NCI-H1048 (cell line): ENCODE measurements at places on chromosomes 11 and 22.

- DNase-seq: no peak
Observed at GRCh38 chr11:10496296-10496936, 41.4 kb downstream of the AMPD3 start.

GRCh38 chr11:111549196-111549868 is 8.8 kb downstream of the LAYN start:
- no peak for DNase-seq

GRCh38 chr11:117720061-117720511 is 76.9 kb downstream of the DSCAML1 start:
- no peak for DNase-seq

GRCh38 chr11:95728790-95729189 is 60.8 kb downstream of the FAM76B start:
- DNase-seq: no peak

- DNase-seq: no peak
Observed at GRCh38 chr22:31477329-31477728, 12.3 kb downstream of the EIF4ENIF1 start.

- no peak for DNase-seq
Observed at GRCh38 chr11:2587132-2587930, 112.5 kb downstream of the KCNQ1OT1 start.

DNA sequence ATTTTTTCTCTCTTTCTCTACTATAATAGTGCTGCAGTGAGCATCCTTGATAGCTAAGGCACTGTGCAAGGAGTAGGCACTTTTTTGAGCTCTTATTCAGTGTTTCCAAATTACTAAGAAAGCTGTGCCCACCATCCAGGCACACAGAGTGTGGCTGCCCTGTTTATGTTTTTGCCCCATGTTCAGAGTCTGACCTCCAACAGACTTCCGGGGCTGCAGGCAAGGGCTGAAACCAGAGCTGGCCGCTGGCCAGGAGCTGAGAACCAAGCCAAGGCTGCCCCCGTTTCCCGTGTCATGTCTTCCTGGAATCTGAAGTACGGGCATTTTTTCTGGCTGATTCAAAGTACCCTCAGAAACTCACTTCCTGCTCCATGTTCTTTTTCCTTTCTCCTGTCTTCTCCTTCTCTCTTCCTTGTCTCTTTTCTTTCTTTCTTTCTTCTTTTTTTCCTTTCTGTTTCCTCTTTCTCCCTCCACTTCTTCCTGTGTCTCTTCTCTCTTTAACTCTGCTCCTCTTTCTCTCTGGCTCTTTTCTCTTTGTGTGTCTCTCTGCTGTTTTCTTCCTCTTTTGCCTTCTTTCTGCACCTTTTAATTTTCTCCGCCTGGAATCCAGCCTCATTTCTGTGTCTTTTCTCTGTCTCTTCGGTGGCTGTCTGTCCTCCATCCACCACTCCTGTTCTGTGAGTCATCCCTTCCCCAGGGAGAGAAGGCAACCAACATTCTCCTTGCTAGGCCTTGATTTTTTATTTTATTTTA is 17.0 kb upstream of the KCTD14 start:
- DNase-seq: no peak

DNA sequence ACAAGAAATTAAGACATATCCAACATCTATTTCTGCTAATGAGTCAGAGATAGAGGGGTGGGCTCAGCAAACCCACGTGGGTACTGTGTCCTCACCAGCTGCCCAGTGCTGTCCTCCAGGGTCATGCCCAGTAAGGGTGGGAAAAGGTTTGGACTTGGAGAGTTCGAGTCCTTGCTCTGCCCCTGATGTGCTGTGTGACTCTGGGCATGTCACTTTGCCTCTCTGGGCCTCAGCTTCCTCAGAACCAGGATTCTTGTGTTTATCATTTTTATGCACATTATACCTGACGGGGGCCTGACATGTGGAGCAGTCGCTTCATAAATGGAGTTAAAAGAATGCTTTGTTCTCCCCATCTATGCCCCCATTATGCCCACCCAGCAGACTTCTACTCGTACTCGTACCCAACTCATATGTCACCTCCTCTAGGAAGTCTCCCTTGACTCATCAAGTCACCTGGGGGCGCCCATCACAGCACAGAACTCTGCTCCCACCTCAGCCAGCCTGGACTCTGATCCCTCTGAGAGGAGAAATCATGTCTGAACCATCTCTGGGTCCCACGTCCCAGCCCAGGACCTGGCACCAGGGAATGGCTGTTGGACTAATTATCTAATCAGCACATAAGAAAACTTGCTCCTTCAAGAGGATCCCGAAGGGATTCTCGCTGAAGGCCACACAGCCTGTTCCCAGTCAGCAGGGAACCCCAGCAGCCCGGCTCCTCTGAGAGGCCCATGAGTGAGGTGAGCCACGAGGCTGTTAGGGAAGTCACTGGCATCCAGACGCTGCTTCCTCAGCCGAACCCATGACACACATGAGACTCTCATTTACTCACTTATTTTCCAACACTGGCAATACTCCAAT is 38.7 kb upstream of the TSKU start:
- DNase-seq: no peak

DNA sequence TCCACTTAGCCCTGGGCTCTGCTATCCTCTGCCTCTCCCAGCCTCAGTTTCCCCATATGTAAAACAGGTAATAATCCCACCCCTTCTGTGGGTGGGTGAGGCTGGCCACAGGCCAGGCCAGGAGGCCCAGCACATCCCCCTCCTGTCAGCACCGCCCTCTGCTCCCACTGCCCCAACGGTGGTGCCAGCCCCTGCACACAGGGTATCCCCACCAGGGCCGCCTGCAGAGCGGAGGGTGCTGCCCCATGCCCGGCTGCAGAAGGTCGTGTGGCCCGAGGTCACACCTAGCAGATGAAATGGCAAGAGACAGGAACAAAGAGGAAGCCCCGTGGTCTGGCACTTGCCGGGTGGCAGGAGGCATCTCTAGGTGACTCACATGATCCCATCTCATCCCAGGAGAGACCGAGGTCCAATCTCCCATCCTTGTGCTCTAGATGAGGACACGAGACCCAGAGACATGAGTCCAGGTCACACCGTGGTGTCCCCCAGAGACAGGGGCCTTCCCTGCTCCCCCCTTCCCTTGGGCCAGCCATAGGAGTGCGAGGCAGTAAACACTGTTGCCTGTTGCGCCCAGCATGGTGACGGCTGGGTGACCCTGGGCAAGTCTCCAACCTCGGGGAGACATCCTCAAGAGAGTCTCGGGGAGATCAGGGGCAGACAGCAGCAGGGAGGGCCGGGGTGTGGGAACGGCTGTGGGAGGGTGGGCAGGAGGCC is 27.2 kb upstream of the PPARA start:
- DNase-seq: no peak

GRCh38 chr22:32482708-32483107 is 8.1 kb downstream of the FBXO7 start:
- no peak for DNase-seq

DNA sequence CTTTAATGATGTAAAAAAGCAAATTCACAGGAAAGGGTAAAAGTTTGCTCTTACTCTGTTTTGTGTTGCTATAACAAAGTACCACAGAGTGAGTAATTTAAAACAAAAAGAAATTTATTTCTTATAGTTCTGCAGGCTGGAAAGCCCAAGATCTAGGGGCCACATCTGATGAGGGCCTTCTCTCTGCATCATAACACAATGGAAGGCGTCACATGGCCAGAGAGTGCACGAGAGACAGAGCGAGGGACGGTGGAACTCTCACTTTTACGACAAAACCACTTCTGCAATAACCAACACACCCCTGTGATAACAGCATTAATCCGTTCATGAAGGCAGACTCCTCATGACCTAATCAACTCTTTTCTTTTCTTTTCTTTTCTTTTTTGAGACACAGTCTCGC is 31.1 kb downstream of the CD6 start:
- no peak for DNase-seq

GRCh38 chr22:17065433-17065832 is 19.4 kb upstream of the IL17RA start:
- no peak for DNase-seq

DNA sequence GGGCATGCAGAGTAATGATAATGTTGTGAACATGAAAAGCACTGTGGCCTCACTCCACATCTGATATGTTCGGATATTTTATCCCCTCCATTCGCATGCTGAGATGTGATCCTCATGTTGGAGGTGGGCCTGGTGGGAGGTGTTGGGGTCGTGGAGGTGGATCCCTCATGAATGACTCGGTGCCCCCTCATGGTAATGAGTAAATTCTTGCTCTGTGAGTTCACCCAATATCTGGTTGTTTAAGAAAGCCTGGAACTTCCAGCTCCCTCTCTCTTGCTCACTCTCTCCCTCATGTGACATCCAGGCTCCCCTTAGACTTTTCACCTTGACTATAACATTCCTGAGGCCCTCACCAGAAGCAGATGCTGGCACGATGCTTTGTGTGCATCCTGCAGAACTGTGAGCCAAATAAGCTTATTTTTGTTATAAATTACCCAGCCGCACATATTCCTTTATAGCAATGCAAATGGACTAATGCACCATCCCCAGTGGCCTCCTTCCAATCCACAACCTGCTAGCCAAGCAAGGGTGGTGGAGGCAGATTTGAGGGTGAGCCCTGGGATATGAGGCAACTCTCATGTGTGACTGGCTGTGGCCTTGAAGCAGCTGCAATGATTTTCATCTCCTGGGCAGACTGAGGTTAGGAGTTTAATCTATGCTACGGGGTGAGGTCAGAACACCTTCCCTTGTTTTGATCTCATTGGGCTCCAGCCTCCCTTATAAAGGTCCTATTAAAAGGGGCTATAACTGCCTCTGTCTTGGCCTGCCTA is 276.5 kb downstream of the ETS1 start:
- DNase-seq: no peak

DNA sequence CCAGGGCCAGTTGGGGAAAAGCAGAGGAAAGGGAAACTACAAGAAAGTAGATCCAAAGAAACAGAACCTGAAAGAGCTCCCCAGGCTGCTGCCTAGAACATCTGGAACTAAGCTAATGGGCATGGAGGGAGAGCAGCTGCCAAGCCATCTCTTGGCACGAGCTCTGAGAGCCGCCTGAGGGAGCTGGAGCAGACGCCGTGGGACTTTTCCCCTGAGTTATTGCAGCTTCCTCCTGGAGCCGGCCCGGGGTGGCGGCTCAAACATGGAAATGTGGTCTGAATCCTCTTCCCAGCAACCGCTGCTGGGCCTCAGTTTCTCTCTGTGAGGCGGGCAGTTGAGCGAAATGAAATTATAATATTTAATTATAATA is 41.8 kb downstream of the LIF start:
- no peak for DNase-seq

GRCh38 chr11:111918390-111919256 is at the start of gene C11orf52:
TSS of gene C11orf52 (plus strand) at chr11:111918913. CDS start at chr11:111918973, 60 bp downstream.
- DNase-seq: peak; percentile 76

- no peak for DNase-seq
Observed at GRCh38 chr22:24969560-24970301, 17.2 kb downstream of the KIAA1671 start.

GRCh38 chr11:120248551-120249278 is 8.8 kb downstream of the POU2F3 start:
- no peak for DNase-seq

DNA sequence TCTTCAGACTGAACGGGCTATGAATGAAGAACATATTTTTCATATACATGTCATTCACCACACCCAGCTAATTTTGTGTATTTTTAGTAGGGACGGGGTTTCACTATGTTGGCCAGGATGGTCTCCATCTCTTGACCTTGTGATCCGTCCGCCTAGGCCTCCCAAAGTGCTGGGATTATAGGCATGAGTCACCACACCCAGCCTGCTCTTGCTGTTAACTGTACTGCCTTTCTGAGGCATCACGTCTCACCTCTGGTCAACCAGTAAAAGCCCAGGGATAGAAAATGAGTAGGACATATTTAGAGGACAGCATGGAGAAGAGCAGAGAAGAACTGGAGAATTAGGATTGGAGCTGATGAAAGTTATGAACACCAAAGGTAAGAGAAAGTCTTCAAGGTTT is 55.6 kb downstream of the APOL3 start:
- DNase-seq: no peak

- DNase-seq: no peak
Observed at GRCh38 chr11:64234647-64235379, 429 bp downstream of the VEGFB start.

DNA sequence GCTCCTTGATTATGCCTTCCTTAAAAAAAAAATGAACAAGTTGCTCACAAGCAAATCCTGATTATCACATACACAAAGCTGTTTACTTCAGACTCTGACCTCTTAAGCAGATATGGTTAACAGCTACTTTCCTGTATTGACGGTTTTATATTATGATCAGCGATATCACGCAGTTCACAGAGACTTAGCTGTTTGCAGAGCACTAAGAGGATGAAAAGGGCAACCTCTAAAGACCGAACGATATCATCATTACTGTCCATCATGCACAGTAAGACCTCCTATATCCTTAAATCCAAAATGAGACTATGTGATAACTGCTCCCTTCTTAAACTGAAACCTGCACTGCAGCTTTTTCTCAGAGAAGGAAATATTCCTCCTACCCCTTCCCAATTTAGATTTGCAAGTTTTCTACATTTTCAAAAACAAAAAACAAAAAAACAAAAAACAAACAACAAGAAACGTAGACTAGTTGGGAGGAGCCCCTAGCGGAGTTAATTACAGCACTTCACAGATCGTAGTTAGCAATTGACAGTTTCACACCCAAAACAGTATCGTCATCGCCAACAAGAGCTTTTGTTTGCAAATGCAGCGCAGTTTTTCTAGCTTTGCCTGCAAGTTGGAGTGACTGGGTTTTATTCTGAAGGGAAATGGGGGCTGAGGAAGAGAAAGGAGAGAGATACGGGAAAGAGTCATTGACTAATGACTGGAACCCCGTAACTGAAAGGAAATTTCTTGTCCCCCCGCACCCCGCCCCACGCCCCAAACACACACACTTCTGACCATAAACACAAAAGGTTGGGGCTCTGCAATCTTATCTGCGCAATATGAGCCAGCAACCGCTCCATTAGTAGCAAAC is 1.2 kb downstream of the DDX6 start:
- DNase-seq: no peak

- DNase-seq: no peak
Observed at GRCh38 chr22:36365020-36365411, 22.8 kb downstream of the MYH9 start.

DNA sequence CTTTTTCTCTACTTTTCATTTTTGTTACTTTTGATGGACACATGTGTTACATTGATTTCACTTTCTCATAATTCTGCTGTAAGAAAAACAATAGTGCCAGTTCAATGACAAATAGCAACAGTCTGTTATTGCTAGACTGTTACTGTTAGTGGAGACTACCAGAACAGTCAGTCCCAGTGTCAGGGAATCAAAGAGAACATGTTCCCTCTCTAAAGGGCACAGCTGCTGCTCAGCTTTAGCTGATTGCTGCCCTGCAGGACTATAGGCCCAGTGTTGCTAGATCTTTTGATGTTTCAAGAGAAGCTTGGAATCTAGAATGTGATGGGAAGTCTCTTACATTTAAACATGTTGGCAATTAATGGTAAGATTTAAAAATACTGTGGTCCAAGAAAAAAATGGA is 3.4 kb downstream of the BIRC3 start:
- DNase-seq: no peak

- DNase-seq: no peak
Observed at GRCh38 chr11:66051371-66051765, 796 bp upstream of the SF3B2 start.

GRCh38 chr11:3121416-3121815 is 43.7 kb downstream of the OSBPL5 start:
- DNase-seq: no peak

GRCh38 chr11:8375932-8376331 is 112.3 kb upstream of the LMO1 start:
- DNase-seq: no peak

- no peak for DNase-seq
Observed at GRCh38 chr11:134438542-134439537, 26.8 kb upstream of the B3GAT1 start.

- DNase-seq: no peak
Observed at GRCh38 chr22:42786606-42787356, 66.1 kb upstream of the A4GALT start.

GRCh38 chr22:48539261-48539660 is 1288.4 kb downstream of the BRD1 start:
- no peak for DNase-seq

GRCh38 chr11:86898689-86899088 is 56.5 kb downstream of the FZD4 start:
- DNase-seq: no peak
